IPS-NIHi11 (cell line): ENCODE measurements at places on chromosomes 12 and 14.
A peak's percentile ranks its signal among the peaks of the same experiment; 100 is the strongest.

DNA sequence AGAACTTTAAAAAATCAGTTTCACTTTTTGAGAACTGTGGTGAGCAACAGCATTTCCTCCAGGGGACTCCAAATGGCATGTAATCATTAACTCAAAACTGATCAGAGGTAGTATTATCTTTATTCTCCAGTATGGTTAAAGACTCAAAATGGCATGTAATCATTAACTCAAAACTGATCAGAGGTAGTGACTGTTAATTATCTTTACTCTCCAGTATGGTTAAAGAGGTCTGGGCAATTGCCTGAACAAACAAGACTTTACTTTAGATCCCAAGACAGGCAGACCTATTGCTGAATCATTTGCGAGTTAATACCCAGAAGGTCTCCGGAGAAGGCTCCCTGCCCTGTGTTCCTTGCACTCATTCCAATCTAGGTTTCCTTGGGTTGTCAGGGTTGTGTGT lies 6.6 kb upstream of the ACADS start:
- DNase-seq, result no peak

DNA sequence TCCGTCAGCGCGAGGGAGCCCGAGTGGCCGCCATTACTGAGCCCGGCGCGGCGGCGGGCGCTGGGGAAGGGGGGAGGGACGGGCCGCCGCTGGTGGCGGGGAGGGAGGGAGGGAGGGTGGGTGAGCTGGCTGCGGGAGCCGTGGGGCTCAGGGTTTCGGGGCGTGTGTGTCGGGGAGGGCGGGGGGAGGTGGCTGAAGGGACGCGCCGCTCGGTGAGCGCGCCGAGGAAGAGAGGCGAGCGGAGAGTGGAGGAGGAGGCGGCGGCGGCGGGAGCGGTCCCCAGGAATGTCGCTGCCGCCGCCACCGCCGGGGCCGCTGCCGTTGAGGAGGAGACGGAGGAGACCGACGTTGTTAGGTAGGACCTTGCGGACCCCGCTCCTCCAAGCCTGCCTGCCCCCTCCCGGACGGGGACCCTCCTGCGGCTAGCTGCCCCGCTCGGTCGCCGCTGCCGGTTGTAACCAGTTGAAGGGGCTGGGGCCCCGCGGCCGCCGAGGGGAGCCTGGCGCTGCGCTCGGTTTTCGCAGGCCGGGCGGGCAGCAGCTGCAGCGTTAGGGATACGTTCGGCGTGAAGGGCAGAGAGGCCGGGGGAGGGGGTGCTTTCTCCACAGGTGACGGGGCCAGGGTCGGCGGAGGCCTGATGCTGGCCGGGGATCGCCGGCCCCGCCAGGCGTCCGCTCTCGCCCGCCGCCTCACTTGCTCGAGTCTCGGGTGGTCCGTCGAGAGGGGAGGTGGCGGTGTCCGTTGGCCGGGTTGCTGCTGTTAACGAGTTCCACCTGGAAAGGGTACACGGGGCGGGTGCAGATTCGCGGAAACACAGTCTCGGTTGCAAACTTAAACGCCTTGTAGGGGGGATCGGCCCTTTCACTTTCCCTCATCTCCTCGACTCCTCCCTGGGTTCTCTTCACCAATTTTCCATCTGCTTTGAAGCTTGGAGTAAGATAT lies at the start of gene ARHGAP5:
TSS of gene ARHGAP5 (plus strand) at position 224 of the 942 bp plus-strand sequence. CDS start 13,366 bp downstream, outside the sequence.
- peak; percentile 52 for DNase-seq

- DNase-seq, result no peak
Measured at GRCh38 chr12:101044512-101045059, 165.5 kb downstream of the SLC5A8 start.

GRCh38 chr12:6281081-6281809 lies 29.2 kb upstream of the PLEKHG6 start:
- no peak for DNase-seq

GRCh38 chr12:8014836-8015235 lies 17.7 kb upstream of the FOXJ2 start:
- DNase-seq, result peak; percentile 58

DNA sequence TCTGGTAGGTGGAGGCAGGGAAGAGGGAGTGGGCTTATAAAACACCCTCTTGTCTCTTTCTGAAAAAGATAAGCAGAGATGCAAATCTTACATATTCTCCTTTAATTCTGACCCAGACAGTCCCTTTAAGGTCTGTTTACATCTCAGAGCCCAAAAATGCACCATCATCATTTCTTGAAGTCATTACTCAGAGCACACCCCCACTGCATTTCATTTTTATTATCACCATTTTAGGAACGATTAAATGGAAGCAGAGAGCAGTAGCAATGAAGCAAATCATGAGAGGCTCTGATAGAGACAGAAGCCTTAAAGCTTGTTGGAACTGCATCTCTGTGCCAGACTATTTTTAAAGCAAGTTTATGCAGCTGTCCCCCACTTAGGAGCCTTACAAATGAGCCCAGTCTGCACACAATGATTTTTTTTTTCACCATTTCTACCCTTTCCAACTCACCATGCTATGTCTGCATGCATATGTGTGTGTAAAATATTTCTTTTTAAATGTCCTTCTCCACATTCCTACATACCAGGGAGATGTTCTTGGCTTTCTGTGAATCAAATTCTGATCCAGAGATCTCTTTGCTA lies 311.0 kb downstream of the GRIN2B start:
- no peak for DNase-seq

DNA sequence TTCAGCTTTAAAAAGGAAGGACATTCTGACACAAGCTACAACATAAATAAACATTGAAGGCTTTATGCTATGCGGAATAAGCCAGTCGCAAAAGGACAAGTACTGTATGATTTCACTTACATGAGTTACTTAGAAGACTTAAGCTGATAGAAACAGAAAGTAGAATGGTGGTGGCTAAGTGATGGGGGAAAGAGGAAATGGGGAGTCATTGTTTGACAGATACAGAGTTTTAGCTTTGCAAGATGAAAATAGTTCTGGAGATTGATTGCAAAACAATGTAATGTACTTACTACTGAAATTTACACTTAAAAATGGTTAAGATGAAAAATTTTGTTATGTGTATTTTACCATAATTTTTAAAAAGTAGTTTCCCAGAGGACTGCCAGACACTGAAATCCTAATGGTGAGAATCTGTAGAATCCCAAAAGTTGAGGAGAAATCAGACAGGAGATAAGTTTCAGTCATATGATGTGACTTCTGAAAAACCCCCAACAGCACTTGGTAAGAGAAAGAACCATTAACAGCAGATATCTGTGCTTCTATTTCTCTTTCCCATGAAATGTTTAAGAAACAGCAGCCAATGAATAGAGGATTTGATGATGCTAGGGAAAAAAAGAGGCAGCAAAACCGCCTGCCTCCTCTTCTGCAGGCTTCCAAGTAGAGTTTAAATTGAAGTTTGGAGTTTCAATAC lies 16.6 kb upstream of the CLEC2A start:
- no peak for DNase-seq

- DNase-seq, result no peak
Measured at GRCh38 chr12:116126610-116127009, 150.9 kb downstream of the MED13L start.

- DNase-seq, result no peak
Measured at GRCh38 chr12:5779401-5779800, 165.7 kb downstream of the ANO2 start.

DNA sequence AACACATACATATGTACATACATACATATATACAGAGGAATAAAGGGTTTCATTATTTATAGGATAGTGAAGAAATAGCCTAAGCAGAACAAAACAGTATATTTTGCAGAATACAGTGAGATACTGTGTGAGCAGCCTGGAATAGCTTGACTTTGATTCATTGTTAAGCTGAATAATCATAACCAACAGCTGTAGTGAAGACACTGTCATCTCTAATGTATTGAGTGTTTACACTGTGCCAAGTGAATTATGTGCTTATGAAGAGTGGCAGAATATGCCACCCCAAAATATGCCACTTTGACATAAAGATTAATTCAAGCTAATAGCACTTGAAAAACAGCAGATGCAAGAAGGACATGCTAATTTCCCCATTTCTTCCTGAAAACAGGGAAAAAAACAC lies 48.2 kb upstream of the LRFN5 start:
- no peak for DNase-seq

GRCh38 chr12:64544371-64545080 lies 65.8 kb upstream of the RASSF3 start:
- DNase-seq, result no peak

GRCh38 chr12:20476551-20476950 lies 108.2 kb downstream of the PDE3A start:
- DNase-seq, result no peak

GRCh38 chr12:85968606-85969005 lies 94.5 kb downstream of the NTS start:
- no peak for DNase-seq

DNA sequence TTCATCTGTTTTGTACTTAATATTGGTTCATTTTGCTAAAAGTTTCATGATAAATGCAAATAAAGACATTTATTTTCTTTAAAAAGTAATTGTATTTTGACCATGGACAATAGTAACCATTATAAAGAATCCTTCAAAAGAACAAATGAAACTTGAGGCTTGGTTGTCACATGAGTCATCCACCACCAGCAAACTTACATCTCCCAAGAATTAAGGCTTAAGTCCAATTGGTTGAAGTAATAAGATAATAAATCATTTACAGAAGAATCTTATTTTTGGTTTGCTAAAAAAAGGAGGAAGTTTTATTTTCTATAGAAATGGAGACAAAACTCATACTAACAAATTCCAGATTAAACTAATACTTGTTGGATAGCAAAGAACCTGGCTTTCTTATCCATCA lies 84.8 kb upstream of the KITLG start:
- DNase-seq, result no peak

DNA sequence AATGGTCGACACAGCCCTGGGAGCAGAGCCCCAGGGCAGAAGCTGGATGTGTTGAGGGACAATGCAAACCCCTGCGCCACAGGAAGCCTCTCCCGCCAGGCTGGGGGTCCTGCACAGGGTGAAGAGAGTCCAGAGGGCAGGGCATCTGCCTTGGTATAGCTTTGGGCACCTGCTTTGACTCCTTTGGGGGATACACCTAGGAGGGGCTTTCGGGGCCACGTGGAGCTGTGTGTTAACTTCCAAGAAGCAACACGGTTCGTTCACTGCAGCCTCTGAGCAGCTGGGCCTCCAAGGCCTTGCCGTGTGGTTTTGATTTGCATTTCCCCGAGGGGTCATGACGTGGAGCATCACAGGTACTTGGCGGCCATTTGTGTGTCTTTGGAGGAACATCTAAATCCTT lies 5.8 kb upstream of the PUS1 start:
- peak; percentile 9 for DNase-seq

DNA sequence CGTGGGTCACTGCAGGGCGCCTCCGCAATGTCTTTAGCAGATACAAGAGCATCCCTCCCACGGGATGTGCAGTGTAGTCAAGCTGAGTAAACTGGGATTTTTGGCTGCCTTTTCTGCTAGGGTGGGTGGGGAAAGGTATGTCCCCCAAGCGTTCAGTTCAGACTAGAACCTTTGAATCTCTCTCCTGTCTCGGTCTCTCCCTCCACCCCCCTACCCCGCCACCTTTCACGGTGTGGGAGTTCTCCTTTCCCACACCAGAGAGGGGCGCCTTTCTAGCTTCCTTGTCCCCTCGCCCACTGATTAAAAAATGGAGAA lies 525 bp upstream of the FAR2 start:
- peak; percentile 38 for DNase-seq

DNA sequence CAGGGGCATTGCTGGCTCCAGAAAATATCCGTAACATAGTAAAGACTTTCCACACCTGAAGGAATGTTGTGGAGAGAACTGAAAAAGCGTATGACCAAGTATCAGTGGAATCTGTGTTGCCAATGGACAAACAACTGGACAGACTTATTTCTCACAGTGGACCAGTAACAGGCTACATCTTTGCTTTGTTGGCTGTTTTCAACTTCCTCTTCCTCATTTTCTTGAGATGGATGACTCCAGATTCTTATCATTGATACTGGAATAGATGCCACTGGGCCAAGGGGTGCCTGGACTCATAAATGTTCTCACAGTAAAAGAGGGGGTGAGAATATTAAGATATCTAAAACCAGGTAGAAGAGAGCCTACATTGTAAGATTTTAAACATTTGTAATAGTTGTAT lies 6.4 kb downstream of the GAS2L3 start:
- DNase-seq, result no peak

DNA sequence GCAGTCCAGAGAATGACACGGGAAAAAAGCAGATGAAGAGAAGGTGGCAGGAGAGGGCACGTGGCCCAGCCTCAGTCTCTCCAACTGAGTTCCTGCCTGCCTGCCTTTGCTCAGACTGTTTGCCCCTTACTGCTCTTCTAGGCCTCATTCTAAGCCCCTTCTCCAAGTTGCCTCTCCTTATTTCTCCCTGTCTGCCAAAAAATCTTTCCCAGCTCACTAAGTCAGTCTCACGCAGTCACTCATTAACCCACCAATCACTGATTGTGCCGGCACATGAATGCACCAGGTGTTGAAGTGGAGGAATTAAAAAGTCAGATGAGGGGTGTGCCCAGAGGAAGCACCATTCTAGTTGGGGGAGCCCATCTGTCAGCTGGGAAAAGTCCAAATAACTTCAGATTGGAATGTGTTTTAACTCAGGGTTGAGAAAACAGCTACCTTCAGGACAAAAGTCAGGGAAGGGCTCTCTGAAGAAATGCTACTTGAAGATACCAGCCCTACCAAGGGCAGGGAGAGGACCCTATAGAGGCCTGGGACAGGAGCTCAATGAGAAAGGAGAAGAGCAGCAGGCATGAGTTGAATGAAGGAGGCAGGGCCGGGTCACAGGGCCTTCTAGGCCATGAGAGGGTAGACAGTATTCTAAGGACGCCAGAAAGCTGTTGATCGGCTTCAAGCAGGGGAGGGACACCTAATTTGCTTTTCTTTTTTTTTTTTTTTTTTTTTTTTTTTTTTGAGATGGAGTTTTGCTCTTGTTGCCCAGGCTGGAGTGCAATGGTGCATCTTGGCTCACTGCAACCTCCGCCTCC lies 40.9 kb downstream of the DAD1 start:
- no peak for DNase-seq

DNA sequence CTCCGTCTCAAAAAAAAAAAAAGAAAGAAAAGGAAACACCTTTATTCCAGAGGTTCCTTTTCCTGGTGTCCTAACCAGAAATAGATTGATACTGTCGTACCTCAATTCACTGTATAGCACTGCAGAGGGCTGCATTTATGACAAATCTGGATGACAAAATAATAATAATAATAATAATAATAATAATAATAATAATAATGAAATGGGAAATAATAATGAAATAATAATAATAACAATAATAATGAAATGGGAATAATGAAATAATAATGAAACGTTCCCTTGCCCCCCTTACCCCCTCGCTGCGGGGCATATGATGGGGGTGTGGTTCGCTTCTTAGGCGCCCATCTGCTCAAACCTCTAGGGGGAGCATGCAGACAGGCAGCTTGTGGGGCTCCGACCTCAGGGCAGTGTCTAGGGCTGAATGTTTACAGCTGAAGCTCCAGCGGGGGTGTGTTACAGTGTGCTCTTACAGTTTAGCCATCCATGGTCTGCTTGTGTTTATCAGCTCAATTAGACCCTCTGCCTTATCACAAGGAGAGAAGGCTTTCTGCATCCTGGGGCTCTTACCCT lies 1088.3 kb upstream of the SEL1L start:
- peak; percentile 9 for DNase-seq

GRCh38 chr12:7557227-7557626 lies 53.6 kb upstream of the CD163 start:
- DNase-seq, result no peak

GRCh38 chr12:97745406-97746101 lies 282.9 kb downstream of the RMST start:
- no peak for DNase-seq
